ENCODE measurements at places on chromosomes 6 and 20.
A peak's percentile ranks its signal among the peaks of the same experiment; 100 is the strongest.

DNA sequence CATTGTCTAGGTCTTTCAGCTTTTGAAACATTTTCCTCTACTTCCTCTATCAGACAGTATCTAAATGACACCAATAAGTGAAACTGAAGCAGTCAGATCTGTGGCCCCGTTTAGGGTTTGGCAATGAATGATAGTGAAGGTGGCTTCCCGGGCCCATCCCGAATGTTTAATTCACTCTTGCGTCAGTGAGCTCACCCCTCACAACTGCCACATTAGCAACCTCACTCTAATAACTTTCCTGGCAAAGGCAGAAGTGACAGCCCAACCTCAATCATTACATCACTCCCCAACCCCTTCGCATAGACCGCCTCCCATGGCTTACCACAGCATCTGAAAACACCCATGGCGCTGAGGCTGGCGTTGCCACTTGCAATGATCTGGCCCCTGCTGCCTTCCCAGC lies 92.4 kb upstream of the CD83 start:
- DNase-seq, result no peak

DNA sequence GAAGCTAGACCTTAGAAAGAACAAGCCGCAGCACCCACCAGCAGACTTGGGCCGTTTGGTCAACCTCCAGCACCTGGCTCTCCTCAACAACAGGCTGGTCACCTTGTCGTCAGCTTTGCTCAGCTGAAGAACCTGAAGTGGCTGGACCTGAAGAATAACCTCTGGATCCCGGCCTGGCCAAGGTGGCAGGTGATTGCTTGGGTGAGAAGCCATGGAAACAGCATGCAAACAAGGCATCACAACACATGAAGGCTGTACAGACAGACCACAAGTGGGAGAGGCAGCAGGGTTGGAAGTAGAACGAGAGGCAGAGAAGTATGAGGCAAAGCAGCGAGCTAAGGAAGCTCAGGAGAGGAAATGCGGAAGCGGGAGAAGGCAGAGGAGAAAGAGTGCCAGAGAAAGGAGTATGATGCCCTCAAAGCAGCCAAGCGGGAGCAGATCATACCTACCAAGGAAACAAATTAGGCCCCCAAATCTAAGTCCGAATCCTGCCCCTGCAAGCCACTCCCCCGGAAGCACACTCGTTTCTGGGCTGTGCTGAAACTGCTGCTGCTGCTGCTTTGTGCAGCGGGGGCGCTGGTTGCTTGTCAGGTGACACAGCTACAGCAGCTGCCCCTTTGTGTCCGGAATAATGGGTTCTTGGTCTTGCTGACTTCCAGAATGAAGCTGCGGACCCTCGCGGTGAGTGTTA lies 121.6 kb upstream of the LGSN start:
- DNase-seq, result no peak

GRCh38 chr6:119280668-119281067 lies 68.9 kb downstream of the MAN1A1 start:
- no peak for DNase-seq

DNA sequence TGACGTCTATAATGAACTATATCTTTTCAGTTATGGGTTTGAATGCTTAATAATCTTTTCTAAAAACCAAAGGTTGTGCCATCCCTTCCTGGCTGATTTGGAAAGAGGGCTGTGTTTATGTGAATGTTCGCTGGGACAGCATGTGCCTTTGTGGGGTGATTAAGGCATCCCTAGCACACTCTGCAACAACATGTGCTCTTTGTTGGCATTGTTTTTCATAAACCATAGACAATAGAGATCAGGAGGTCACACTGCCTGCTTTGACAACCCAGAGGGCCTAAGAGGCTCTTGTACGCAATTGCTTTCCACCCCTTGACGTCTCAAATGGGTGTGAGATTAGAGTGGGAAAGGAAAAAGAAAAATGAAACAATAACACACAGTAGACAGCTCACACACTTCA lies 116.0 kb downstream of the LRRC1 start:
- no peak for DNase-seq

GRCh38 chr6:147787417-147787816 lies 278.9 kb downstream of the SAMD5 start:
- DNase-seq, result no peak

DNA sequence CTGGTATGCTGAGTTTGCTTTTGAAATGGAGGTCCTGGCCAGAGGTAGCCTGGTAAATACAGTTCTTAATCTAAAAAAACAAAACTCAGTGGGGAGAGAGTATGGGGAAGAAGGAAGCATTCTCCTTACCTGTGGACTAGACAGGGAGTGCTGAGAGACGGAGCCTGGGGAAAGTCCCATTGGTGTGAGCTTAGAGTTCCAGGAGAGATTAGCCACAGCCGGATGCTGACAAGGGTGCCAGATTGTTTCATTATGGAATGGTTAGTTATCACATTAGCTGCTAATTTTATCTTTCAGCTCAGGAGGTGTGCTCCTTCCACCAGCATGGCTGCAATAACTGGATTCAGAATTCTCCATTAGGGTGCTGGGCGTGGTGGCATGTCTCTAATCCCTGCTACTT lies 75.9 kb downstream of the RREB1 start:
- DNase-seq, result no peak

DNA sequence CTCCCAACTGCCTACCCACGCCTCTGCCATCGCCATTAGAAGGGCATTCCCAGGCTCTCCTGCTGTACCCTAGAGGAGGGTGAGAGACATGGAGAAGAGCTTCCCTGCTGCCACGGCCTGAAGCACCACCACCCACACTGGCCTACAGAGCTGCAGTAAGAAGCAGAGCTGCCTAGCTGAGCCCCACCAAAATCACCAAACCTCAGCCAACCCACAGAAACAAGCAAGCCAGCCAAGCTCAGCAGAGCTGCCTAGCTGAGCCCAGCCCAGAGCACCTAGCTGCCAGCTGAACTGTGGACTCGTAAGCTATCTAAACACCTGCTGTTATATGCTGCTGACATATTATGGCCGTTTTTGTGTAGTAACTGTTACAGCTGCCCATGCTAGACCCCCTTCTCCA lies 149.2 kb downstream of the PCSK2 start:
- no peak for DNase-seq

GRCh38 chr6:144410059-144410458 lies 124.9 kb downstream of the UTRN start:
- DNase-seq, result no peak

GRCh38 chr6:73932866-73933265 lies 236.9 kb downstream of the CD109 start:
- no peak for DNase-seq

DNA sequence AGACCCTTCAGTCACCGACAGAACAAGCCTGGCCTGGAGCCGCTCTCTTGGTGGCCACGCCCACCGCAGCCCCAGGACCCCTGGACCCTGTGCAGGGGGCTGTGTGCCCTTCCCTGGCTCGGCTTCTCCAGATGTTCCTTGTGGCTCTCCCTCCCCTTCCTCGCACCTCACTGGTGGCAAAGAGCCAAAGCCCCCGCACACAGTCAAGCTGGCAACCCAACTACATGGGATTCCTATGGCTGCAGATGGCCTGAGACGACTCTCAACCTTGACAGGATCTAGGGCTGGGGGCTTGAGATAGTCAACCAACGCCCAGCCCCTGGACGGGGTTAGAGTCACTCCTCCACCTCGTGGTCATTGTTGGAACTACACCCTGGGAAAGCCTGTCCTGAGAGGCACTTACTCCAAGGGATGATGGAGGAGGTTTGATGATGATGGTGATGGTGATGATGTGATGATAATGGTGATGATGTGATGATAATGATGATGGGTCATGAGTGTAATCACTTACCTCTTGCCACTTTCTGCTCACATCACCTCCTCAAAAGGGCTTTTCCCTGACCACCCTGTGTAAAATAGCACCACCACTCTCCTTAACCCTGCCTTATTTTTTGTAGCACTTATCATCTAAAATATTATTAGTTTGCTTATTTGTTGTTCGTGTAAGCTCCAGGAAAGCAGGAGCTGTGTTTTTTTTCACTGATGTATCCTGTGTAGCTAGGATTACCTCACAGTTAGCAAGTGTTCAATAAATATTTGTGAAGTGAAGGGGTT lies 278.4 kb downstream of the LRFN2 start:
- peak; percentile 75 for DNase-seq

GRCh38 chr6:143555071-143555492 lies 43.6 kb upstream of the FUCA2 start:
- DNase-seq, result no peak

DNA sequence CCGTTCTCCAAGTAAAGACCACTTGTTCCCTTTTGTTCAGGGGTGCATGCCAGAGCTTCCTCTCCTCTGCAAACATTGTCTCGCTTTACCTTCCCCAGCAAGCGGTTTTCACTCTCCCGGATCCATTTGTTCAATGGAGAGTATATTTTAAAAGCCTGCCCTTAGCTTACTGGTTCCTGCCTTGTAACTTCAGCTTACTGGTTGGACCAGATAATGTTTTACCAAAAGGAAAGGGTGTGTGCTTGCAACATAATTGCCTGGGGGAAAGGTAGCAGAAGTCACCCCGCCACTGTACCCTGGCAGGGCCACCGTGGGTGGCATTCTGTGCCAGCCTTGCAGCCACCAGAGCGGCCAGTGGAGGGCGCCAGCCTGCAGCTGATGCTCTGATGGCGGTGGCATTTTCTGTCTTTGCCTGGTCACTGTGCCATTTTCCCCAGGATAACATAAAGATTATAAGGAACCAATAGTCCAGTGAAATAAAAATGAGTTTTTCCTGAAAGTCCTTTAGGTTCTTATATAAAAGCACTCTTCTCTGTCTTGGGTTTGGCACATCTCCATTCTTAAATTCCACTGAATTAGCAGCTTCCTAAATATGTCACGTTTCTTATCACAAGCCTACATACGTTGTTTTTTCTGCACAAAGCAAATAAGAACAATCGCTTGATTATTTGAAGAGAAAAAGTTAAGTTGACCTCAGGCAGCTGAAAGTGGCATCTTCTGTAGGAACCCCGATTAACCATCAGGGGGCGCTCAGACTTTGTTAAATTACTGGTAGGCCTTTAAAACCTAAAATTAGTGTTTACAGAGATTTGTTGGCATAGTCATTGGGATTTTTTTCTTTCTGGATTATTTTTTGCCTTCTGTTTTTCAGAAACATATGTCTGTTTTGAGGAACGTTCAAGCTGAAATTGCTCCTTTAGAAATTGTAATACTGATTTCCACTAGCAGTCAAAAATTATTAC lies 67.4 kb upstream of the XRN2 start:
- DNase-seq, result peak; percentile 51

DNA sequence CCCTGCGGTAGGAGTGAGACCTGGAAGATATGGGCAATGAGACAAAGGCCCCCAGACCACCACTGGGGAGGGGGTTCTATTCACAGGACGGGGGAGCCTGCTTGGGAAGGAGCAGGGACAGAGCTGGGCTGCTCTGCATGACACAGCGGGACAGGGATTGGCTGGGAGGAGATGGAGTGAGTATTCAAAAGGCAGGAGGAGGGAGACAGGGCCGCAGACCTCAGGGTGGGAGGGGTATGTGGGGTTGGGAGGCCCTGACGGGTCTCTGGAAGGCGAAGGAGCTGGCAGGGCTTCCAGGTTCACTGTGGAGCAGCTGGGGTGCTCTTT lies 60.8 kb upstream of the RPS6KA2 start:
- DNase-seq, result no peak

All from liver (tissue), 10 donors.